H9 (cell line): ENCODE measurements at places on chromosomes 16 and 17. TPM values are rescaled to one million over a fixed set of nuclear protein-coding genes. Genes with fewer than 3 reads are reported as not detected.

DNA sequence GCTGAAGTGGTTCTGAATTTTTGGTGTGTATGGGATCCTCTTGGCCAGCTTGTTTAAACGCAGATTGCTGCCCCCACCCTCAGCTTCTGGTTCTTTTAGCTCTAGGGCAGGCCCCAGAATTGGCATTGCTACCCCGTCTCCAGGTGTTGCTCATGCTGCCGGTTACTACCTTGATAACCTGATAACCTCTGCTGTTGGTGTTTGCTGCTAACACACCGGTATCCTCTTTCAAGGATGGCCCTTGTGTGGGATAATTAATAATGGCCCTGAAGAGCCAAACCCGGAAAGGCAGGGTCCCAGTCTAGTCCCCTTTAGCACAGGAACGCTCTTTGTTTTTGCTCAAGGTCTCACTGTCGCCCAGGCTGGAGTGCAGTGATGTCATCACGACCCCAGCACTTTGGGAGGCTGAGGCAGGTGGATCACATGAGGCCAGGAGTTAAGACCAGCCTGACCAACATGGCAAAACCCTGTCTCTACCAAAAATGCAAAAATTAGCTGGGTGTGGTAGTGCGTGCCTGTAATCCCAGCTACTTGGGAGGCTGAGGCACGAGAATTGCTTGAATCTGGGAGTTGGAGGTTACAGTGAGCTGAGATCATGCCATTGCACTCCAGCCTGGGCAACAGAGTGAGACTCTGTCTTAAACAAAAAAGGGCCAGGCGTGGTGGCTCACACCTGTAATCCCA is 1.3 kb upstream of the ST3GAL2 start:
- H3K27ac ChIP-seq, result no peak overlapping the region
- no peaks in the 10 kb centered on the region for H3K27me3 ChIP-seq
- DNase-seq, result no peak
- H3K4me1 ChIP-seq, result peaks cover 7% of the 10 kb centered on the region
- H3K4me3 ChIP-seq, result peak overlapping the region; percentile 87
- no peaks in the 10 kb centered on the region; the same call in 2 of the 3 replicates for H3K36me3 ChIP-seq

DNA sequence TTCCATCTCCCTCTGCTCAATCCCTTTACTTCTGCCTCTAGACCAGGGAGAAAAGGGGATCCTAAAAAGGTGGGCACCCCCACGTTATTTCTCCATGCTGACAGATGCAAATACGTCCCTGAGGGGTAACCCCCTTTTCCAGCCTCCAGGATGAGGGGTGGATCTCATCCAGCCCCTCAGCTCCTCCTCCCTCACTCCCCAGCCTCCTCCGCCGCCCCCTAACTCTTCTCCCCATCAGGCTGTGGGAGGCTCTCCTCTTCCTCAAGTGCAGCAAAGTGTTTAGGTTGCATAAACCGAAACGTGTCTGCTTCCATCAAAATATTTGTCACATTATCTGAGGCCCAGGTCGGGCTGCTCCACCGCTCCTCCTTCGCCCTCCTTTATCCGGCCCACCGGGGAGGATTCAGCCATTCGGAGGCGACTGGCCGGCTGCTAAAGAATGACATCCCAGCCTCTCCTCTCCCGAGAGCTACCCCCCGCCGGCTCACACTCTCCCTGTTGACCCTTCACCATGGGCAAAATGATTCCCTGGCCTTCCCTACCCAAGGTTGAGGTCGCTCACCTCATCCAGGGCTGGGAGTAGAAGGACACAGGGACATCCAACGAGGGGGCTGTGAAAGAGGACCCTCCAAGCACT is 1.2 kb upstream of the C1QL1 start:
- no peak overlapping the region for H3K27ac ChIP-seq
- no peaks in the 10 kb centered on the region for H3K36me3 ChIP-seq
- H3K27me3 ChIP-seq, result peaks cover 31% of the 10 kb centered on the region
- H3K4me3 ChIP-seq, result peak overlapping the region; percentile 76
- DNase-seq, result peak; percentile 73

DNA sequence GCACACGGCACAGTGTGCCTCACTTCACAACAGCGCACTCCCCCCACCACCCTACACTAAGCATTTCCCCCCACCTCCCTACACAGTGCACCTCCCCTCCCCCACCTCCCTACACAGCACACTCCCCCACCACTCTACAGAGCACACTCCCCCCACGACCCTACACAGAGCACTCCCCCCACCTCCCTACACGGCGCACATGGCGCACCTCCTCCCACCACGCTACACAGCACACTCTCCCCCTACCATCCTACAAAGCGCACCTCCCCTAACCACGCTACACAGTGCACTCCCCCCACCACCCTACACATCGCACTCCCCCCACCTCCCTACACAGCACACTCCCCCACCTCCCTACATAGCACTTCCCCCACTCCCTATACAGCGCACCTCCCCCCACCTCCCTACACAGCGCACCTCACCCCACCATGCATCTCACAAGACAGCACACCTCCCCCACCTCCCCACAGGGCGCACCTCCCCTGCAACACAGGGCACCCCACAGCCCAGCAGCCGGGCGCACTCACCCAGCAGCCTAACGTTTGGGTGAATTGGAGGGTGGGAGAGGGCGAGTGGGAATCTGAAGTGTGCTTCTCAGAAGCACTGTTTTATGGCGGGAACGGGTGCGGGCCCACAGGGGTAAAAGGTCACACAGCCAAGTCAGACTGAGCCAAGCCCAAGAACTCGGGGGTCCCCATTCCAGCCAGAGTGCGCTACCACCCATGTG is 10.3 kb downstream of the KNOP1 start:
- H3K27ac ChIP-seq, result no peak overlapping the region
- DNase-seq, result no peak
- H3K4me3 ChIP-seq, result no peak overlapping the region
- peaks cover 67% of the 10 kb centered on the region for H3K36me3 ChIP-seq

DNA sequence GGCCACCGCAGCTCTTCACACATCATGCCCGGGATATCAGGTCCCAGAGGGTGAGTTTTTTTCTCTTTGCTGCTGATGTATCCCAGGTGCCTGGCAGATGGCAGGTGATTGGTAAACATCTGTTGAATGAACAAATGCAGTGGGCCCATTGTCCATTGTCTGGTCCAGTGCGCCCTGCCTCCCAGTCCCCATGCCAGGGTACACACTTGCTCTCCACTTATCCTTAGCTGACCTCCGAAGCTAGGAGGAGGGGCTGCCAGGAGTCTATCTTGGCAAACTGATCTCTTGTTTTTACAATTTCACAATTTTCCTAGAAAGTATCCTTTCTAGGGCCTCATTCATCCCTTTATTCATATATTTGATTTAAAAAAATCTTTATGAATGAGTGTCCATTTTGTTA is 196.0 kb downstream of the RAB11FIP4 start:
- H3K4me1 ChIP-seq, result no peaks in the 10 kb centered on the region
- no peak for DNase-seq
- H3K27ac ChIP-seq, result no peak overlapping the region
- no peaks in the 10 kb centered on the region for H3K36me3 ChIP-seq

- H3K4me3 ChIP-seq, result no peak overlapping the region
- no peaks in the 10 kb centered on the region for H3K4me1 ChIP-seq
- no peaks in the 10 kb centered on the region for H3K36me3 ChIP-seq
These were observed 47.1 kb downstream of the SPACA3 start for GRCh38 chr17:33038740-33039139.

DNA sequence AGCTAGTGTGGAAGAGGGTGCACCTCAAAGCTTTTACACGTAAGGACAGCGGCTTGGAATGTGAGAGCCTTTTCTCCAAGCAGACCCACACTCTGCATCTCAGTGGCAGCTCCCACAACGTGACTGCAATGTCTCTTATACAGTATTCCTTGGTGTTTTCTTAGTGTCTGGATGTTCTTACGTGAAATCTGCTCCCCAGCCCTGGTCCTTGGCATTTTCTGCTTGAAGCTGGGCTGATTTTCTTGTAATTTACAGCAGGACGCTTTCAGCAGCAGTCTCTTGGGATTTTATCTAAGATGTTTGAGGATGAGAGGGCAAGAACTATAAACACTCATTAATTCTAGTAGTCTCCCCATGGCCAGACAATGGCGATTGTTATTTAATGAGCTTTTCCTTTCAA is 12.1 kb upstream of the POLR3E start:
- no peaks in the 10 kb centered on the region for H3K27me3 ChIP-seq
- DNase-seq, result no peak
- H3K36me3 ChIP-seq, result peaks cover 41% of the 10 kb centered on the region
- no peaks in the 10 kb centered on the region for H3K4me1 ChIP-seq

DNA sequence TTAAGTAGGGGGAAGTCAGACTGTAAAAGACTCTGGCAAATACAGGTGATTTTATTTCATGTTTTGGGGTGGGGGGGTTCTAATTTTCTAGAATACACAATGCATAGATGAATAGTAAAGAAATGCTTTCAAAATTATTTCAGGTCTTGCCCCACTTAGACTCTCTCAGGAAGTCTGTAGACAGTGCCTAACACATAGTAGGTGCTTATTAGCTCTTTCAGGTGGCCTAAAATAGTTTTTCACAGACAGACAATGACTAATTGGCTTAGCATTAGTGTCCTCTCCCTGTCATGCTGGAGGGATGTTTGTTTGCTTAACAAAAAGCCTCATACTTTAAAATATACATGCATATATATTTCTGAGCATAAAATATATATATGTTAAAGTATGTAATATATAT is 366.0 kb downstream of the SOX9 start:
- H3K36me3 ChIP-seq, result peaks cover 4% of the 10 kb centered on the region
- no peak overlapping the region for H3K27ac ChIP-seq
- no peaks in the 10 kb centered on the region for H3K27me3 ChIP-seq
- no peak for DNase-seq
- H3K4me3 ChIP-seq, result no peak overlapping the region

DNA sequence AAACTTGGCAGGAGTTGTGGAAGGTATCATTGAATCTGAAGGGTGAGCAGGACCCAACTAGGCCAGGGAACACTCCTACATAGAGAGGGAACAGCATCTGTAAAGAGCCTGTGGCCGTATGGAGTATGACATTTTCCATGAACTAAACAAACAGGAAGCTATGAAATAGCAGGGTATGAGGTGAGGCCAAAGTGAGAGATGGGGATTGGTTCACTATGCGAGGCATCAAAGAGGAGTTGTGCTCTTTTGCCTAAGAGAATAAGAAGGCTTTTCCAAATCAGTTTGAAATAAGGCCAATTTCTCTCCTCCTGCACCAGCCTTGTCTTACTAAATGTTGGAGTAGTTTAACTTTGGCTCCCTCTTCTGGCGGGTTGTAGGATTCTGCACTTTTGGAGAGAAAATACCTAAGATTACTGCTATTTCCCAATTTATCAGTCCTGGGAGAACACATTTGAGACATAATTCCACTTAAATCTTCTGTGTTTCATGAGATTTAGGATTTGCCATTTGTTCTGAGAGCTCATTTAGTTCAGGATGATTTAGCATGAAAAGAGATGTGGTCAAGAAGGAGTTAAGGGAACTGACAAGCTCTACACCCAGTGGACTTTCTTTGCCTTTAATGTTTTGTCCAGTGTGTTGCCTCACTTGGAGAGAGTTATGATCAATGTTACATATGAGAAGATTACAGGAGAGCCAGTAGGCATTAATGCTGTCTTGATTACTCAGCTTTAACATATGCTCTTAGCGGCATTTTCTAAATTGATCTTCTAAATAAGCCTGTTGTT is 55.4 kb downstream of the TNRC6C start:
- no peaks in the 10 kb centered on the region for H3K4me1 ChIP-seq
- DNase-seq, result peak; percentile 56
- no peak overlapping the region for H3K27ac ChIP-seq
- no peaks in the 10 kb centered on the region for H3K27me3 ChIP-seq

Gene KRT28
- not detected in 2 replicates for total RNA-seq

Gene PRSS33
- not detected in 2 replicates for total RNA-seq

Gene HAGHL
- total RNA-seq, result 21.3 and 25.2 TPM in 2 replicates

Gene PABPN1L
- not detected in 2 replicates for total RNA-seq

Gene GNPTG
- 29.4 and 29.7 TPM in 2 replicates for total RNA-seq

Gene CACNG3
- total RNA-seq, result not detected in 2 replicates

Gene TP53TG3C
- not detected in 2 replicates for total RNA-seq

Gene HS3ST6
- total RNA-seq, result not detected in 2 replicates

Gene TMEM100
- 0.17 TPM in 1 of 2 replicates, not detected in the other for total RNA-seq
